Pons (tissue), 1 donor: ENCODE measurements at places on chromosomes 5 and 9.

GRCh38 chr9:121984726-121985402 lies 108.2 kb downstream of the TTLL11 start:
- no peak for DNase-seq

DNA sequence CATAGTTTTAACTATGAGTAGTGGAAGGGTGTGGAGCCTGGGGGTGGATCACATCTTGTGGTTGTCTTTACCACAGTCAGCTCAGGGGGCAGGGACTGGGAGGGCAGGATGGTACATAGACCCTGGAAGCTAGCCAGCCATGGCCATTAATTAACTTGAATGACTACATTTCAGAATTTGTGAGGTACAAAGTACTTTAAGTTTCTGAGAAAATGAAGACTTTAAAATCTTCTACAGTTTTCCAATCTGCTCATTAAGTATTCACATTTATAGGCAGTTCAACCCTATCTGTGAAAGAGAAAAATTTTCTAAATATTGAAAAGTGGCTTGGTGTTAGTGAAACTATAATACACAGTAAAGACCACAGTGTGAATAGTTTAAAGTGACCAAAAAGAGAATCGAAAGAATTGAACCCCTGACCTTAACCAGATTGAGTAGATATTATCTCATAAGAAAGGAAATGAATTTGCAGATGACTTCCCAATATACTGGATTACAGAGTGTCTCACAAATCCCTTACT lies 234.2 kb upstream of the MEF2C start:
- DNase-seq, result no peak

- DNase-seq, result no peak
These were observed 70.7 kb downstream of the PAX5 start for GRCh38 chr9:36963346-36963745.

GRCh38 chr5:40873286-40873880 lies 32.2 kb downstream of the CARD6 start:
- DNase-seq, result no peak

GRCh38 chr5:90644132-90644531 lies 85.5 kb downstream of the ADGRV1 start:
- DNase-seq, result no peak

DNA sequence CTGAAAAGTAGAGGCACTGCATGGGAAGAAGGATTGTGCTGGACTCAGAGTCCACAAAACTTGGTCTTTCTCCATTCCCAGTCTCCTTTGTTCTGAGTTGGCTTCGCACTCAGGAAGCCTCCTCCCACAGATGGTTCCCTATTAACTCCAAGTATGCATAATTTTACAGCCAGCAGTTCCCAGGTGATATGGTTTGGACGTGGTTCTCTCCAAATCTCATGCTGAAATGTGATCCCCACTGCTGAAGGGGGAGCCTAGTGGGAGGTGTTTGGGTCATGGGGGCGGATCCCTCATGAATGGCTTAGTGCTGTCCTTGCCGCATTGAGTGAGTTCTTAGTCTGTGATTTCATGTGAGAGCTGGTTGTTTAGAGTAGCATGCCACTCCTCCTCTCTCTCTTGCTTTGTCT lies 86.6 kb downstream of the FEM1C start:
- DNase-seq, result no peak

- DNase-seq, result no peak
These were observed 50.7 kb downstream of the BAAT start for GRCh38 chr9:101333926-101334702.

- DNase-seq, result peak; percentile 69
These were observed 11.9 kb downstream of the CAPSL start for GRCh38 chr5:35926389-35927051.

DNA sequence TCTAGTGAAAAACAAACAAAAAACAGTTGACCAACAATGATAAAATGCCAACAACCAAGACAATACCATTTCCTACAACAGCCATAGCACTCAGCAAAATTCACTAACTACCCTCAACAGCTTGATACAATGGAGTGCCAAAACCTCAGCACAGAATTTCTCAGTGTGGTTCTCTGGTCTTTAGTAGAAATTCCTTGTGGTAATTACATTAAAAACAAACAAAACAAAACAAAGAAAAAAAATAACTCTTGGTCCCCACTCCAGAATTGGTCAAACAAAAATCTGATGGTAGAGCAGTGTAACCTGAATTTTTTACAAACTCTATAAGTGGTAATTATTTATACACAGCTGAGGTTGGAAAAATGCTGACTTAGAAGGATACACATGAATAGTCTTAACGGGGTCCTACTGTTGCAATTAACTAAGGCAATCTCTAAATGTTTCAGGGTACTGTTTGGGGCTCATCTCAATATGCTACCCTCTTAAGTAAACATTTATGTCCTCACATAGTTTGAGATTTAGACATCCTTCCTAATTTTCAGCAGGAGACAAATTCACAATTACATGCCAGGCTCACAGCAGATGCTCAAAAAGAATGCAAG lies 13.8 kb downstream of the CSNK1A1 start:
- no peak for DNase-seq

DNA sequence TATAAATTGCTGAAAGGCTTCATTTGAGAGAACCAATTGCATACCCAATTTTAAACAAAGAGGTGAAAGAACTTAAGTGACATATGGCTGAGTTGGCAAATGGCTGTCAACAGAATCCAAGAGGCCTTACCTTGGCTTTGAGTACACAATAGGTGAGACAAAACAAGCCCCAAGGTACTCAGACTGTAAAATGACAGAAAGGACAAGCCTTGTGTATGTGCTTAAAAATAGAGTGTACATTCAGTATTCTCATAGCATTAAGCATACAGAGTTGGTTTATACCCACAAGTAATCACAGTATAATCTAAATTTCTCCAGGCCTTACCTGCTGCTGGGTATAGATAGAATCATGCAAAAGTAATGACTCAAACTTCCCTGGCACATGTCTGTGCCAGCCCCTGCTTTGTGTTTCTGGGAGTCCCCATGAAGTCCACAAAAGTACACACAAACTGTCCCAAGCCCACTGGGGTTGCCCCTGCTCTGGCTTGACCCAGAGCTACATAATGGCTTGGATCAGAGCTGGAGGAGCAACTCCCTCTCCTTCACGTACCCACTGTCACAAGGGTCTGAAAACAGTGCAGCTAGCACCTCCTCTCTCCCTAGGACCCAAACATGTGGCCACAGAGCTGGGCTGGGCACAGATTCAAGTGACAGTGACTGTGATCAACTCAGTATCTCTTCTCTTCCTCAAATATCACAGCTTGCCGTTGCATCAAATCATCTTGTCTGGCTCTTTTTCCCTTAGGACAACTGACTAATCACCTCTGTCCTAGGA lies 250.8 kb downstream of the ENC1 start:
- no peak for DNase-seq

DNA sequence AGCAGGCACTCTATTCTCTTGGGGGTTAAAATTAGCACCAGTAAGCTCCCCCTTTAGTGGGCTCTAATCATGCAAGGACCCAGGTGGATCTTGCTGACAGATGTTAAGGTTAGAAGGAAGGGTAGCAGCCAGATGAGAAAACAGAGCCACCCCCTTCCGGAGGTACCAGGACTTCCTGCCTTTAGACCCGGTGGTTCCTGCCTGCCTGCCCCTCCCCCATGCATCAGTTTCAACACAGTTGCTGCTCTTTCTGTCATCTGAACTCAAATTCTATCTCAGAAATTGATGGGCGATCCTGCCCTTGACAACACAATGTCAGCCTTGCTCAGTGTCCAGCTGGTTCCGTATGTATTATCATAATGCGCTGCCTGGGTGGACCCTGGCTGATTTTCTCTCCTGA lies 287.3 kb downstream of the EBF1 start:
- no peak for DNase-seq

DNA sequence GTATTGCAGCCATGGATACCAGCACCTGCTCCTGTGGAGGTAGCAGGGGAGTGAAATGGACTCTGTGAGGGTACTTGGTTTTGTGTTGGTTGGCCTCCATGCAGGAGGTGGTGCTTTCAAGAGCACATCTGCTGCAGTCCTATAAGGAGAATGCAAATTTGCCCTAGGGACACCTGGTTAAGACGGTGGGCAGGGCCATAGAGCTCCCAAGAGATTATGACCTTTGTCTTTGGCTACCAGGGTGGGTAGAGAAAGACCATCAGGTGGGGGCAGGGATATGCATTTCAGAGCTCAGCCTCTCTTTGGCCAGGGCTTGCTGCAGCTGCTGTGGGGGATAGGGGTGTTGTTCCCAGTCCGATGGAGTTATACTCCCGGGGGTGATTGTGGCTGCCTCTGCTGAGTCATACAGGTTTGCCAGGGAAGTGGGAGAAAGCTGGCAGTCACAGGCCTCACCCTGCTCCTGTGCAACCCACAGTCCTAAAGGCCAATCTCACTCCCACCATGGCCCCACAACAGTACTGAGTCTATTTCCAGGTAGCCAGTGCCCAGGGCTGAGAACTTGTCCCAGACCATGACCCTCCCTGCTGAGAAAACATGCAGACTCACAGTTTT lies 14.0 kb upstream of the PDLIM4 start:
- DNase-seq, result no peak

GRCh38 chr9:132114102-132114707 lies 34.5 kb upstream of the MED27 start:
- peak; percentile 41 for DNase-seq

DNA sequence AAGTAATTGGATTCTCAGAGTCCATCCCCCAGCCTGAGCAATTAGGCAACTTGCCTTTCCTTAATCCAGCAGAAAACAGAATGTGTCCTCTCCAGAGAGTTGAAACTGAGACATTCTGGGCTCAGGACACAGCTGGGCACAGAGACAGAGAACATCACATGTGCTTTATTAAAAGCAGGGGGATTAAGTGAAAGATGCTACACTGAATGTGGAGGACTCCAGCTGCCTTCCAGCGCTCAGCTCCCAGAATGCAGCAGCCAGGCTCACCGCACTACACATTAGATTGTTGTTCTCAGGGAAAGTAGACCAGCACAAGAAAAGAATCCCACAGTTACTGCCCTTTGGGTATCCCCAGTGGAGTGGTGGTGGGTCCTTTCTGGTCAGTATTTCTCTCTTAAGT lies 141.6 kb upstream of the IL12B start:
- no peak for DNase-seq
